ENCODE measurements at places on chromosomes 12 and 14.

GRCh38 chr14:97581016-97581415, 783.8 kb downstream of the VRK1 start:
- DNase-seq, result no peak

GRCh38 chr12:88472248-88472647, 108.0 kb downstream of the KITLG start:
- no peak for DNase-seq

DNA sequence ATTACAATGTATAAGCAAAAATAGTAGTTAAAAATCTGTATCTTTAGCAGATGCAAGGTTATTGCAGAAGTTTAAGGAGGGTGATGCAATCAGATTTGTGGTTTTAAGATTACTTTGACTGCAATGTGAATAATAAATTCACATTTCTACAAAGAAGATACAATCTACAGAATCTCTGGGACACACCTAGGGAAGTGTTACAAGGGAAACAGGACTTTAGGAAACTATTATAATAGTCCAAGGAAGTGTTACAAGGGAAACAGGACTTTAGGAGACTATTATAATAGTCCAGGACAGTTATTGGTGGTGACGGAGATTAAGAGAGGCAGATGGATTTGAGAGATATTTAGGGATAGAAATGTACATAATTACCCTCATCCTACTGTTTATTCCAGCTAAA, 154.4 kb upstream of the GARIN6 start:
- no peak for DNase-seq

DNA sequence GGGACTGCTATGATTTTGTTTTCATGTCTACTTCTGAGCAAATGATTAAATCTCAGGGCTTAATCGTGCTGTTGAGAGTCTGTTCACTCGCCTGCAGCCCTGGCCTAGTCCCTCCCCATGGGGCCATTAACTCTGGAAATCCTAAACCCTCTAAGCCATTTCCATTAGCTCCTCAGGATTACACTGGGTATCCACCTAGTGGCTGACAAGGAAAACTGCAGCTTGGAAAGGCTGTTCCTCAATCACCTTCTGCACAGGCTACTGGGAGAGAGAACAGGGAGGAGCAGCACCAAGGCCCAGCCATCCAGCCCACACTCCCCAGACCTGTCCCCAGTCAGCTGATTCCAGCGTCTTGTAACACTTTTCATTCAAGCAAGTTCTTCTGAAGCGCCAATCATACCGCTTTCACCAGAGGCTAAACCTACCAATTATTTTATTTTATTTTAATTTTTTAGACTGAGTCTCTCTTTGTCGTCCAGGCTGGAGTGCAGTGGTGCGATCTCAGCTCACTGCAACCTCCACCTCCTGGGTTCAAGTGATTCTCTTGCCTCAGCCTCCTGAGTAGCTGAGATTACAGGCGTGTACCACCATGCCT, 48.7 kb downstream of the NEUROD4 start:
- no peak for DNase-seq

DNA sequence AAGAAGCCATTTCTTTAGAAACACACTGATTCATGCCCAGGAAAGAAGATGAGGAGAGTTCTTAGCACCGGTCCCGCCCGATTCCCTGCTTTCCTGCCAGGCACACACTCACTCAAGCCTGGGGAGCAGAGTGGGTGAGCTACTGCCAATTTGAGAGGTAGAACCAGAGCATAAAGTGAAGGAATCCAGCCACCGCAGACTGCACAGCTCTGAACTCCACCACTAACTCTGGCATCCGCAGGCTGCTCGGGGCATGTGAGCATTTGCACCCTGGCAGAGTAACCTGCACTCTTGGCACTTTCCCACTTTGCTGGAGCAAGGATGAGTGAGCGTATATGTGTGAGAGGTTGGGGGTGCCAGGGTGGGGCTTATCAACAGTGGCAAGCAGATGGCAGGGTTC, 4.0 kb upstream of the SYNDIG1L start:
- no peak for DNase-seq

DNA sequence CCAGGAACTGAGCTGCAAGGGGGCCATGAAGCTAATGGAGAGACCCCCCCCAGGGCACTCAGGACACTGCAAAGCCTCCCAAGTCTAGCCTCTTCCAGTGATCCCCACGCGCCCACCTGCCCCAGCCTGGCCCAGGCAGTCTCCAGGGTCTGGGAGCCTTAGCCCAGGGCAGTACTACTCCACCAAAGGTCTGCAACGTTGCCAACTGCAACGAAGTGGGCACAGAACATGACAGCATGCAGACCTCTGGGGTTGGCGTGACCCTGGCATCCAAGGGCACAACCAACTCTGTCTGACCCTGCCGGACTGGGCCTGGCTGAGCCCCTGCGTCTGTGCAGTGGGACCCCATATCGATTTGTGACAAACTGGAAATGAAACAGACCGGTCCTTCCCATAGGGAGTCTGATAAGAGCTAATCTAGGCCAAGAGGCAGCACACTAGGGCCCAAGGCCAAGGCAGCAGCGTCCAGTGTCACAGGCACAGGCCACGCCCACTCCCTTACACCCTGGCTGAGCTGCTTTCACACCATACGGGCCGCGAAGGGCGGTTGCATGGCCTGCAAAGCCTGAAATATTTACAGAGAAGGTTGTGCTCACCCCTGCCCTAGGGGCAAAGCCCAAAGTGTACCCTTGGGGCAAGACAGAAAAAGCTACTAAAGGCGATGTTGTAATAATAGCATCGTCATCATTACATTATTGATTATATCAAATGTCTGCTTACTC, 76.7 kb downstream of the NCOR2 start:
- DNase-seq, result no peak

Measured in activated T-helper 9 cell treated with anti-CD3 and anti-CD28 coated beads, Interleukin-2, amount 50 U/mL, for 16 hours (primary cell).